Motor neuron (in vitro differentiated cells): ENCODE measurements at places on chromosomes 16 and 17. TPM values are rescaled to one million over a fixed set of nuclear protein-coding genes. Genes with fewer than 3 reads are reported as not detected.
A peak's percentile ranks its signal among the peaks of the same experiment; 100 is the strongest.

DNA sequence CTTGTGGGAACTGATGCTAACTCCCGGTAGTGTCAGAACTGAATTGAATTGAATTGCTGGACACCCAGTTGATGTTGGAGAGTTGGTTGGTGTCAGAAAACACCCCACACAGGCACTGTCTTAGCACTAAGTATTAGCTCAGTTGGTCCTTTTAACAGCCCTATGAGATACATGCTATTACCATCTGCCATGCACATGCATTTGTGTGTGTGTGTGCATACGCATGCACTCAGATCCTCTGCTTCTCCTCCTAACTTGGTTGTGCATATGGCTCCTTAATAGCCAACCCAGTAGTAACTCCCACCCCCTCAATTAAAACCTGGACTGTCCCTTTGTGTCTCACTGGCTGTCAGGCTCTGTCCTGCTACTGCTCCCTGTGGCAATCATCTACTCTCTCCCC lies 32.3 kb upstream of the DYNLL2 start:
- ATAC-seq, result peak; percentile 77

DNA sequence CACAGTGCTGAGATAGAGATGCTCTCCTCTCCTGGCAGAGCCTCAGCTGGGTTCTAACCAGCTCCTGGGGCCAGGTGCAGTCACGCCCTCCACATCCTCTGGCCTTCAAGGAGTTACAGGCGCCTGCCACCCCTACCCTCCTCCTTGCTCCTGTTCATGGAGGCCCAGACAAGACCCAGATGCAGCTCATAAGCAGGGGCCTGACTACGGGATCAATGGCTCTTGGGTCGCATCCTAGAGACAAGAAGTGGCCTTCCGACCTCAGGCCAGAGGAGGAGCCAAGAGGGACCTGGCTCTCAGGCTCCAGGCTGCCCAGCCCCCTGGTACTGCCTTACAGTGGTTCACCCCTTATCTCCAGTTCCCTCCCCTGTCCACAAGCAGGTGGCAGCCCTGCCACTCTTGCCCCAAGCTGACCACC lies 23.0 kb downstream of the ARHGAP27 start:
- no peak for ATAC-seq

DNA sequence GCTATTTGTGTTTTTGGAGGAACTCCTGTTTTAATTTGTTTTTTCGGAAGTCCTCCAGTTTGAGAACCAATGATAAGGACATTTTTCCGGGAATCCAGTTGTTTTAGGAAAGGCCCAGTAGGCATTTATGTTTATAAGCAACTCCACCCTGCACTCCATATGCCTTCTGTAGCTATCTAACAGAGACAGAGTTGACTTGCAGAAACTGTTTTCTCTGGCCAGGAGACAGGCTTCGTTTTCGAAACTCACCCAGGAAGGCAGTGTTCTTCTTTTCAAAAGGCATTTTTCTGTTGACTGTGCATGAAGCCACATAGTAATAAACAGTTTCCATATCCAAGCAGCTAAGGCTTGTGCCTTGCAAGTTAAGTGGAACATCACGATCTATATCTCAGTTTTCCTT lies 587.1 kb downstream of the WWOX start:
- ATAC-seq, result peak; percentile 64

- peak; percentile 10 for ATAC-seq
Observed at GRCh38 chr17:79930877-79931816, 91.9 kb upstream of the CBX4 start.

GRCh38 chr16:60031740-60032139 lies 1297.6 kb upstream of the GOT2 start:
- ATAC-seq, result no peak

GRCh38 chr17:56172517-56172982 lies 19.3 kb downstream of the ANKFN1 start:
- no peak for ATAC-seq

DNA sequence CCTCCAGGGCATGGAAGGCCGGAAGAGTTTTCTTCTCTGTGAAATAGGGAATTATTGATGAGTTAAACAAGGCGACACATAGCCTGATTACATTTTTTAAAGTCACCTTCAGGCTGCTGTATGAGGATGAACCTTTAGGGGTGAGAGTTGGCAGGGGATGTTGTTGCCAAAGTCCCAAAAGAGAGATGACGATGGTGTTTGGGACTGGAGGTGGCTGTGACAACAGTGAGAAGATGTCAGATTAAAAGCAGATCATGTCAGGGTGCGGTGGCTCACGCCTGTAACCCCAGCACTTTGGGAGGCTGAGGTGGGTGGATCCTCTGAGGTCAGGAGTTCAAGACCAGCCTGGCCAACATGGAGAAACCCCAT lies 16.8 kb upstream of the ASGR2 start:
- ATAC-seq, result no peak

DNA sequence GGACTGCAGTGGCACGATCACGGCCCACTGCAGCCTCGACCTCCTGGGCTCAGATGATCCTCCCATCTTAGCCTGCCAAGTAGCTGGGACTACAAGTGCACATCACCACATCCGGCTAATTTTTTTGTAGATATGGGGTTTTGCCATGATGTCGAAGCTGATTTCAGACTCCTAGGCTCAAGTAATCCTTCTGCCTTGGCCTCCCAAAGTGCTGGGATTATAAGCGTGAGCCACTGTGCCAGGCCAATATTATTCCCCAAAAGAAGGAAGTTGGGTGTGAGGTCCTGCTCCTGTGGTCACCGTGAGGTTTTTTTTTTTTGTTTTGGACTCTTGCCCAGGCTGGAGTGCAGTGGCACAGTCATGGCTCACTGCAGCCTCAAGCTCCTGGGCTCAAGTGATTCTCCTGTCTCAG lies 1.5 kb downstream of the AMZ2 start:
- no peak for ATAC-seq

GRCh38 chr17:378068-378467 lies 25.5 kb upstream of the RPH3AL start:
- ATAC-seq, result no peak

DNA sequence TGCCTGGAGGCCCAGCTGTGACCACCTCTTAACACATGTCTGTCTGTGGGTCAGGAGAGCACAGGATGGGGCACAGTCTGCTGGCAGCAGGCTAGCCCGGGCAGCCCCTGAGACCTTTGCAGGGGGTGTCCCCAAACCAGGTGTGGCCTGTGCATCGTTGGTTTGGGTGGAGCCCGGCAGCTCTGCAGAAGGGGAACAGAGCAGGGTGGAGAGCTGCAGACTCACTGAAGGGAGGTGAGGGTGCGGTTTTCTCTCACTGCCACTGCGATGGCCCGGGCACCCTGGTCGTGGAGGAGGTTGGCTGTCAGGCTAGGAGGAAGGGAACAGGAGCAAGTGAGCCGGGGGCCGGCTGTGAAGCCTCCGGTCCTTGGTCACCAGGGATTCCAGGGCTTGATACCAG lies 28.8 kb downstream of the NLRC3 start:
- ATAC-seq, result no peak

GRCh38 chr17:69949496-69949895 lies 125.5 kb upstream of the KCNJ16 start:
- no peak for ATAC-seq

Gene GPRC5B
- total RNA-seq, result 17.2 and 18.4 TPM in 2 replicates

Gene TBC1D3G
- not detected in 2 replicates for total RNA-seq

Gene ZC3H7A
- 46.1 and 49.1 TPM in 2 replicates for total RNA-seq
